T follicular helper cell (primary cell): ENCODE measurements at places on chromosomes 5 and 9.

DNA sequence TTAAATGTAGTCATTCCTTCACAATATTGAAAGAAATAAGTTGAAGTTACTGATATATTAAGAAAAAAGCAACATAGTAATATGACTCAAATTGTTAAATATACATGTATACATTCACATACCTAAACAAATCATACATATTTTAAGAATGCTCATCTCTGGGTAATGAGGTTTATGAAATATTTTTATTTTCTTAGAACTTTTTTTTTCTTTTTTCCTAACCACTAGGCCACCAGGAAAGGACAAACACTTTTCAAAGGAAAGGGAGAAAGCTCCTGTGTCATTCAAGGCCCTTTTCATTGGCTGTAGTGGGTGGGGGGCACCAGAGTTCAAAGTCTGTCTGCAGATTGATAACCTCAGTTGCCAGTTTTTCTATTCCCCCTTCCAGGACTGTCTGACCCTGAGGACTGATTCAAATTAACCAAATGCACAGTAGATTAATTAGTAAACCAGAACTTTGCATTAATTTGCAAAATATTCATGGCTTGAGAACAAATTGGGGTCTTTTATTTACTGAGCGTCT lies 72.9 kb upstream of the NIPAL4 start:
- DNase-seq, result no peak

- no peak for DNase-seq
Measured at GRCh38 chr5:32241034-32241783, 67.1 kb upstream of the GOLPH3 start.

DNA sequence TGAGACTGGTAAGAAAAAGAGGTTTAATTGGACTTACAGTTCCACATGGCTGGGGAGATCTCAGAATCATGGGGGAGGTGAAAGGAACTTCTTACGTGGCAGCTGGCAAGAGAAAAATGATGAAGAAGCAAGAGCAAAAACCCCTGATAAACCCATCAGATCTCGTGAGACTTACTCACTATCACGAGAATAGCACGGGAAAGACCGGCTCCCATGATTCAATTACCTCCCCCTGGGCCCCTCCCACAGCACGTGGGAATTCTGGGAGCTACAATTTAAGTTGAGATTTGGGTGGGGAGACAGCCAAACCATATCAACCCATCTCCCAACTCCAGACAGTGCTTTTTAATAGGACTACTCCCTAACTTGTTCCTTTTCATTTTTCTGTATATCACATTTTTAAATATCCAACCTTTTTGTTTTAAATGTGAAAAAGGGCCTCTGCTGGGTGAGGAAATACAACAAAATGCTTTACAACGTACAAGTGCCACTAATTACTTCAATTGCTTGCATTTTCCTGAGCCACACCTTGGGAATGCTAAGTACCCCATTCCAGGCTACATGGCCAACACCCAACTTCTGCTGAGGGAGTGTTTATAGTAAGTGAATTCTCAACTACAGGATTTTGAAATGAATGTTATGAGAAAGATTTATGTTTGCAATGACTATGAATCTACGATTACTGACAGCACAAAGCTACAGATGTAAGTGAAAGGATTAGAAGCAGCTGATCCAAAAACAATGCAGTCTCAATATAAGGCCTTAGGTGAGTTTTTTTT lies 294.1 kb upstream of the CD180 start:
- DNase-seq, result no peak

DNA sequence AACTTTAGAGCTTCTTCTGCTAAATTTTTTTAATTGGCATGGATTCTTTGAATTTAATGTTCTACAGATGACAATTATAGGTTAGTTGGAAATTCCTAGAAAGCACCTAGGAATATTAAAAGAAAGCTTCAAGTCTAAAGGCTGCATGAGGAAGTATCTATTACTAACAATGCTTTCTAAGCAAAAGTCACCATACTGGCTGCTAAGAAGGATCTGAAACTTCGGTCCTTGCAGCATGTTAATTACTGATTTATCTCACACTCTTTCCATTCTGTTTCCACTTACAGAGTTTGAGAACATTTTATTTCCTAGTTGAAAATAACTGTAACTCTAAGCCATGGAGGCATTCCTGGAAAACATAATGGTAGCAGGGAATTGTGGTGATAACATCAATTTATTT lies 8.4 kb downstream of the SEMA6A start:
- DNase-seq, result no peak

DNA sequence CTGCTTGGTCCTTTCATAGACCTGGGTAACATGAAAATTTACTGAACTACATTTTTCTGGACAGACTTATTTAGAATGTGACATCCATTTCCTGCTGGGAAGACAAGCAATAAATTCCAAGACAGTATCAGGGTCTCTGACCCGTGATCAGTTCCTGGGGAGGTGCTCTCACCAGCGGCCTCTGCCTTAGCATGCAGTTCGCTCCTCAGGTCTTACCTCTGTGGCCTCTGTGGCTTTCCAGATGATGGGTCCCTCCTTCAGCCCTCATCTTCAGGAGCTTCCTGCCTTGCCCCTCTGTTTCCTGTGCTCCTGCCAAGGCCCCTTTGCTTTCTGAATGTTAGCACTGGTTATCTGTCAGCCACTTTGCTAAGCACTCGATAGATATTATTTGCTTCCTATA lies 66.4 kb downstream of the CMYA5 start:
- DNase-seq, result no peak

- DNase-seq, result no peak
Measured at GRCh38 chr5:111781200-111781599, 24.2 kb upstream of the NREP start.

GRCh38 chr5:98768960-98769209 lies 4.6 kb upstream of the RGMB start:
- no peak for DNase-seq

GRCh38 chr5:34526682-34527305 lies 129.3 kb upstream of the RAI14 start:
- DNase-seq, result no peak

DNA sequence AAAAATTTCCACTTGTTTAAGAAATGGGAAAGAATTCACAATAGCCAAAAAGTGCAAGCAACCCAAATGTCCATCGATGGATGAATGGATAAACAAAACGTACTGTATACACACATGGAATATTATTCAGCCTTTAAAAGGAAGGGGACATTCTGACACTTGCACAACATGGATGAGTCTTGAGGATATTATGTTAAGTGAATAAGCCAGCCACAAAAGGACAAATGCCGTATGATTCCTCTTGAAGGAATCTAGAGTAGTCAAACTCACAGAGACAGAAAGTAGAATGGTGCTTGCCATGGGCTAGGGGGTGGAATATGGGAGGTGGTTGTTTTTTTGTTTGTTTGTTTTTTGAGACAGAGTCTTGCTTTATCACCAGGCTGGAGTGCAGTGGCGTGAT lies 3.8 kb upstream of the ATP6V0E1 start:
- no peak for DNase-seq

DNA sequence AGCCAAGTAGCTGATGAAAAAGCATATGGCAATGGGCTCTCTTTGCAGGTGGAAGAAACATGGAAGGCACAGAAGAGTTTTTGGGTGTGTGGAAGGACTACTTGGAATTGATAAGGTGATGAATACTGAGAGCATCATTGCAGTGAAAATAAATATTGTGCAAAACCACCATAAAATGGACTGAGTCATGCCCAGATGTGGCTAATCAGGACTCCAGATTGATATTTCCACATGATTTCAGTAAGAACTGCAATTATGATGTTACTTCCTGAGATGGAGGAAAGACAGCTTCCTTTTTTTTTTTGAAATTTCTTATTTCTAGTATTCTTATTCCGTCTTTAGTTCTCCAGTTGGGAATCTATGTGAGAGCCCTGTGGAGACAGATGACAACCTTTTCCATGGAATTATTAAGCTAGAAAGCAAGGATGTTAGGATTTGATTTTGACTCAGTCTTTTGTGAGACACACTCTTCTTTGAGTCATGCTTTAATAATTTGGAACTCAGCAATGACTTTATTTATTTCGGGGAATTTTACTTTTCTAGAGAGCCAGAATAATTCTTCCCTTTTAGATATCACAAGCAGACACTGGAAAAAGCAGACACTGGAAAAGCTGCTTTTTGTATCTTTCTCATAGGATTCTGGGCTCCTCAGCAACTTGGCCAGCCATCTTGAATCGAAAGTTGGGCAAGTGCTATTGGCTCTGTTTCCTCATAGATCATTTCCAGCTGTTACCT lies 94.2 kb upstream of the VCAN start:
- DNase-seq, result no peak

- no peak for DNase-seq
Measured at GRCh38 chr9:113219186-113219936, 1.7 kb downstream of the FKBP15 start.

- DNase-seq, result no peak
Measured at GRCh38 chr9:124501771-124502320, 5.4 kb downstream of the NR5A1 start.

GRCh38 chr9:131574730-131575640 lies 29.7 kb downstream of the PRRT1B start:
- no peak for DNase-seq

DNA sequence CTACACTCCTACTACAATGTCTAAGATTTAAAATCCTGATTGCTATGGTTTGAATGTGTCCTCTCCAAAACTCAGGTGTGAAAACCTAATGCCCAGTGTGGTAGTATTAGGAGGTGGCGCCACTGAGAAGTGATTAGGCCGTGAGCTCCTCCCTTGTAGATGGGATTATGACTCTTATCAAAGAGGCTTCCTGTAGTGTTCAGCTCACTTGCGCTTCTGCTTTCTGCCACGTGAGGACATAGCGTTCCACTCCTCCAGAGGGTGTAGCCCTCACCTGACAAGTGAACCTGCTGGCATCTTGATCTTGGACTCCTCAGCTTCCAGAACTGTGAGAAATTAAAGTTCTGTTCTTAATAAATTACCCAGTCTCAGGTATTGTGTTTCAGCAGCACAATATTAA lies 33.0 kb upstream of the WHRN start:
- peak; percentile 1 for DNase-seq

GRCh38 chr9:122076117-122076516 lies 17.0 kb downstream of the TTLL11 start:
- no peak for DNase-seq

DNA sequence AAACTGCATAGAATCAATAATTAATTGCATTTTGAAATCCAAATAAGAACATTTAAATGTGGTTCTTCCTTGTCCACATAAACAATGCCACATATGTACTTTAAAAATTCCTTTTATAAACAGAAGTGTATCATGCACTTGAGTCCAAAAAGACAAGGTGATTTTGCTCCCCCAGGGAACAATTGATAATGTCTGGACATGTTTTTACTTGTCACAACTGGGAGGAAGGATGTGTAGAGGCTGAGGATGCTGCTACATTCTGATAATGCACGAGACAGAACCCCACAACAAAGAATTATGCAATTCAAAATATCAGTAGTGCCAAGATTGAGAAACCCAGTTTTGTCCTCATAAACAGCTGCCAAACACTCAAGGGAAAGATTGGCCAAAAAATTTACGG lies 181.1 kb upstream of the ISL1 start:
- no peak for DNase-seq

- no peak for DNase-seq
Measured at GRCh38 chr5:55286411-55286933, 21.0 kb downstream of the DHX29 start.
